ENCODE measurements at places on chromosomes 7 and 10. TPM values are rescaled to one million over a fixed set of nuclear protein-coding genes. Genes with fewer than 3 reads are reported as not detected.

Gene PAX4
- polyA plus RNA-seq: not detected

Gene HIPK2
- polyA plus RNA-seq: 3.1 TPM

Gene EPO
- polyA plus RNA-seq: not detected

Gene OLAH
- polyA plus RNA-seq: not detected

Gene PILRB
- polyA plus RNA-seq: 14.6 TPM

Gene MMRN2
- polyA plus RNA-seq: not detected
